Psoas muscle (tissue), 8 donors: ENCODE measurements at places on chromosomes 6 and 20. TPM values are rescaled to one million over a fixed set of nuclear protein-coding genes. Genes with fewer than 3 reads are reported as not detected.
A peak's percentile ranks its signal among the peaks of the same experiment; 100 is the strongest.

DNA sequence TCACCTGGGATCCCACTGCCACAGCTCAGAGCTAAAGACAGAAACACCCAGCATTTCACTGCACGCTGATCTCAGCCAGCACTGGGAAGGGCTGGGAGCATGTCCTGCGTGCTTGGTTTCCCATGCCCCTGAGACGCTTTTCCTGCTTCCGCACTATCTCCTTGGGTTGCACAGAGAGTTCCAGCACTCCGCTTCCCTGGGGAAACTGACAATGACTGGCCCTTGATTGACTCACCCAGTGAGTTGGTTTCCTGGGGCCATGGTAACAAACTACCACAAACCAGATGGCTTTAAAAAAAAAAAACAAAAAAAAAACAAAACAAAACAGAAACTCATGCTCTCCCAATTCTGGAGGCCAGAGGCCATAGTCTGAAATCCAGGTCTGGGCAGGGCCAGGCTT lies 14.8 kb upstream of the MAS1L start:
- no peak for DNase-seq

- no peak for DNase-seq
These were observed 483.4 kb upstream of the FLRT3 start for GRCh38 chr20:14820771-14821170.

DNA sequence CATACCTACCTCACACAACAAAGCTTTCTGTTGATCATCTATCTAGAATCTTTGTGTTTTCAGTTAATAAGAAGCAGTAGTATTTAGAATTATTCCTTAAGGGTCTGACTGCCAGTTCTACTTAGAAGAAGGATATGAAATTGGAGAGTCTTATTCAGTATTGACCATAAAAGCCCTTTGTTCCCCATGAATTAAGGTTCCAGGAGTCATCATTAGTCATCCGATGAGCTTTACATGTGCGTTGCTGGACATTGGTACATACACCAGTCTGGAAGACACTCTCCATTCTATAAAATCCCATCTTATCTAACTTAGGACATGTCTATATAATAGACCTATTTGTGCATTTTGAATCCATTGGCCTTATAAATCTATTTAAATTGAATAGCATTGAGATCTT lies 34.4 kb upstream of the RNF217 start:
- no peak for DNase-seq

DNA sequence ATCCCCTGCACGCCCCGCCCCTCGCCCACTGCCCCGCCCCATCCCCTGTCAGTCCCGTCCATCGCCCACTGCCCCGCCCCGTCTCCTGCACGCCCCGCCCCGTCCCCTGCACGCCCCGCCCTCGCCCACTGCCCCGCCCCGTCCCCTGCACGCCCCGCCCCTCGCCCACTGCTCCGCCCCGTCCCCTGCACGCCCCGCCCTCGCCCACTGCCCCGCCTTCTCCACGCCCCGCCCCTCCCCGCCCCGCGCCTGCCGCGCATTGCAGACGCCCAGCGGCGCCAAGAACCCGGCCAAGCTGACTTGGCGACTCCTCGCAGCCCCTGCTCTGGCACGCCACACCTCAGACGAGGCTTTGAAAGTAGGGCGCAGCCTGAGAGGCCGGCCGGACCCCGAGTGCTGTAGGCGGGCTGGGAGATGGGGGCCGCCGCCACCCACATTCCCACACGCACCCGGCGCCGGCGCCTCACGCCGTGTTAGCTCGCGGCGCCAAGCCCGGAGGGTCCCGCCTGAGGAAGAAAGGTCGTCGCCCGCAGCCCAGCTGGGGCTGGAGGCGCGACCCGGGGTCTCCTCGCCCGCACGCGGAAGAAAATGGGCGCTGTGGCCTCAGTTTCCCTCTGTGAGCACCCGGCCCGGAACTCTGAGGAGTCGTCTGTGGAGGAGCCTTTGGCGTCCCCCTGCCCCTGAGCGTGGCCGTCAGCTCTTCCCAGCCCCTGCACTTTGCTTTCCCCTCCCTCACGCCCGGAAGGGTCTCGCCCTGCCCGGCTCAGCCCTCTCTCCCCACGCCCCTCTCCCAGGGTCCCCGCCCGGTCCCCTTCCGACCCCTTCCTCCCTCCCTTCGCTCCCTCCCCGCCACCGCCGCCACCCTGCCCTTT lies at the start of gene RAD21L1:
TSS of gene RAD21L1 (plus strand) at position 262 of the 872 bp plus-strand sequence. CDS start 2,410 bp downstream, outside the sequence.
- peak; percentile 86 for DNase-seq

- no peak for DNase-seq
These were observed 142.0 kb downstream of the UST start for GRCh38 chr6:148888856-148889255.

GRCh38 chr20:17612287-17612991 lies 42.6 kb downstream of the DSTN start:
- peak; percentile 53 for DNase-seq

DNA sequence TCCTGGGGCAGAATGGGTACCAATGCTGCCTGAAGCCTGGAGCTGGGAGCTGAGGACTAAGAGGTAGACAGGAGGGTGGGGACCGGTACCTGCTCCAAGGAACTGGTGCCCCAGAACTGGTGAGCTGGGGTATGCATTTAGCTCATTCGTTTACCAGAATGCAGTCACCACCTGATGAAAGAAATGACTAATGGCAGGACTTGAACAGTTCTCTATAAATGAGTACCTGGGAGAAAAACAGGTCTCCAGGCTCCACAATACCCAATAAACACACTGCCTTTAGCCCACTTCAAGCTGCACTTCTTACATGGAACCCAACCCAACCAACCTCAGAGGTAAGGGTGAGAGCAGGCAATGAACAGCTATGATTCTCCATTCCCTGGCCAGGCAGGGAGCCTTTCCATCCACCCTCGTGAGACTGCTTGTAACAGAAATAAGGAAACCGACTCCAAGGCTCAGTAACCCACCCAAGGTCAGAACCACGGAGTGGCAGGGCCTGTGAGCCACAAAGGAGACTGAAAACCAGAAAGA lies 15.4 kb downstream of the FKBP1A start:
- DNase-seq, result no peak

- no peak for DNase-seq
These were observed 4.0 kb downstream of the DACT2 start for GRCh38 chr6:168315596-168315995.

GRCh38 chr20:47606983-47607613 lies 105.4 kb downstream of the NCOA3 start:
- no peak for DNase-seq

GRCh38 chr6:169388395-169389166 lies 134.9 kb upstream of the THBS2 start:
- no peak for DNase-seq

DNA sequence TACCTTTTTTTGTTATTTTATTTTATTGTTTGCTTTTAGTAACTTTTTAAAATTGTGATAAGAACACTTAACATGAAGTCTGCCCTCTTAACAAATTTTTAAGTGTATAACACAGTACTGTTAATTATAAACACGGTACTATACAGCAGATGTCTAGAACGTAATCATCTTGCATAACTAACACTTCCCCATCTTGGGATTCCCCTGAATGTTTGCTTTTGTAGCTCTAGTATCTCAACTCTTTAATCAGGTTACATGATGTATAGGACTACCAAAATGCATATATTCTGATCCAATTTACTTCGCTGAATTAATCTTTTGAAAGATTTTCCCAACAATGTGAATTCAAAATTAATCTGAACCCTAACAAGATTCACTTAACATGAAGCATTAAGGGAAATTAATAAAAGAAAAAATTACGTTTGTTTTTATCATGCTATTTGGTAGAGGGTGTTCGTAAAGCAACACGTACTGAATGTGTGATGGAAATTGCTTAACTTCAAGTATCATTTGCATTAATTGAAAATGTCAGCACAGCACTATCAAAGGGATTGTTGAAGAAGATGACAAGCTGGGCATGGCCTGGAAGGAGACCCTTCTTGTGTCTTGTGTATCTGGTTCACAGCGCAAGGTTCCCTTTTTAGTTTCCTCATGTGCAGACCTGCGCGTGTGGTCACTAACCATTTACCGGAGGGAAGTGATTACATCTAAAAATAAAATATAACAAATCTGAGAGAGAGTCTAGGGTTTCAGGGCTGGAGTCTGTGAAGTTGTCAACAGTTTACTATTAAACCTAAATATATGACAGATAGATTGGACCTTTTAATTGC lies 15.2 kb downstream of the COL19A1 start:
- no peak for DNase-seq

GRCh38 chr6:134442073-134442472 lies 124.2 kb upstream of the SGK1 start:
- no peak for DNase-seq

DNA sequence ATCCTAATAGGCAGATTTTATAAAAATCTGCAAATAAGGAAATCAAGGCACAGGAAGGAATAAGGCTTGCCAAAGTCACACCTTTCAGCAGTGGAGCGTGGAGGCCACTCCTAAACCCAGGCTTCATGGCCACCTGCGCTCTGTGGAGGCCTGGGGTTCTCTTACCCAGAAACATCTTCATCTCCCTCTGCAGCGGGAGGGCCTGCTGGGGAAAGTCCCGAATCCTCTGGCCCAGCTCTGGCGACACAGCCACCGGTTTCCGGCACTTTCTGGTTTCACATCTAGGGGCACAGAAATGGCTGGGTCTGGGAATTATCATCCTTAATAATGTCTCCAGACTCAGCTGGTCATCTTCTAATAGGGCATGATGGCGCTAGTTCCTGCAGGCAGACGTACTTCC lies 4.2 kb downstream of the TRIM10 start:
- no peak for DNase-seq

GRCh38 chr20:5687884-5688283 lies 62.3 kb upstream of the SHLD1 start:
- DNase-seq, result no peak

DNA sequence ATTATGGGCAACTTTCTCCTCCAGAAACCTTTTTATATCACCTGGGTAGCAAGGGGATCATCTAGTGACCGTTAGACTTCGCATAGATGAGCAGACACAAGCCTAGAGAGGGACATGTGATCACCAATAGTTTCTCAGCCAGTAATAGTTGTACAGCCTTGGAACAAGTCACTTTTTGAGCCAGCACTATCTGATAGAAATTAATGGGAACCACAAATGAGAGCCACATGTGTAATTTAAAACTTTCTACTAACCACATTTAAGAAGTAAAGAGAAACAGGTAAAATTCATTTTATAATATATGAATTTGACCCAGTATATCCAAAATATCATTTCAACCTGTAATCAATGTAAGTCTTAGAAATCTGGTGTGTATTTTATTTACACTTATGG lies 592 bp upstream of the CTNNBL1 start:
- DNase-seq, result no peak

DNA sequence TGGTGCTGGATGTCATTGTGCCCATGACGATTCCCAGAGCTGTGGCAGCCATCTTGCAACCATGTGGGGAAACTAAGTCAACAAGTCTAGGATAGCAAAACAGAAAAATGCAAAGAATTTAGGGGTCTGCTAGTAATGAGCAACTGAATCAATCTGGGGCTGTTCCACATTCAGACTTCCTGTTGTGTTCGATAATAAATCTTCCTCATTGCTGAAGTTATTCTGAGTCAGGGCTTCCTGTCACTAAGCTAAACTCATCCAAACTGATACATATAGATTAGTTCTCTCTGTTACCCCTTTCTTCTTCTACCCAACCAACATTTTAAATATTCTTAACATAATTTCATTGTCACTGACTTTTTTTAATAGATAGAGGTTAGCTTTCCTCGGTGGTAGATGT lies 205.9 kb downstream of the HACE1 start:
- DNase-seq, result no peak

- DNase-seq, result no peak
These were observed 32.5 kb upstream of the ZNF184 start for GRCh38 chr6:27505209-27506027.

GRCh38 chr6:65700561-65700960 lies 6.5 kb downstream of the EYS start:
- DNase-seq, result no peak

- no peak for DNase-seq
These were observed 907.5 kb downstream of the C6orf118 start for GRCh38 chr6:164401871-164402270.

DNA sequence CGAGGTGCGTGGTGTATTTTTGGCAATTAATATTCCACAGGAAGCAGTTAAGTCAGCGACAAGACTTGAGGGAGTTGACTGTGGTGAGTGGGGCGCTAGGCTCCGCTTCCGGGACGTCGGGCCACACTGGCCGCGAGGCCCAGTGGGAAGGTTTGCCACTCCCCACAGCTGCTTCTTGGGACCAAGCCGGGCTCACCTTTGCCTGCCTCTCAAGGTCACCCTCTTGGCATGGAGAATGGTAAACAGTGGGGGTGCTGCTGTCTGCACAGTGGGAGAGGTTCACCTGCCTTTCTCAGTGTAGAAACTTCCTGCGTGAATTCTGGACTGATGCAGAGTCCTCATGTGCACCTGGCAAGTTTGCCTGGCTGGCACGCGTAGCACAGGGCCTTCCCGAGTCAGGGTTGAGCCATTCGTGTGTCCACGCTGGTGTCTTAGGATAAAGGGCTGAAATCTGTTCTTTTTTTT lies 6.4 kb downstream of the OSBPL2 start:
- no peak for DNase-seq

GRCh38 chr20:8780915-8781314 lies 288.0 kb upstream of the PLCB4 start:
- no peak for DNase-seq

GRCh38 chr6:48048451-48049146 lies 62.4 kb downstream of the PTCHD4 start:
- no peak for DNase-seq

GRCh38 chr6:115712291-115712961 lies 348.3 kb downstream of the FRK start:
- DNase-seq, result no peak

- DNase-seq, result peak; percentile 22
These were observed 26.7 kb downstream of the SAYSD1 start for GRCh38 chr6:39088331-39088730.

DNA sequence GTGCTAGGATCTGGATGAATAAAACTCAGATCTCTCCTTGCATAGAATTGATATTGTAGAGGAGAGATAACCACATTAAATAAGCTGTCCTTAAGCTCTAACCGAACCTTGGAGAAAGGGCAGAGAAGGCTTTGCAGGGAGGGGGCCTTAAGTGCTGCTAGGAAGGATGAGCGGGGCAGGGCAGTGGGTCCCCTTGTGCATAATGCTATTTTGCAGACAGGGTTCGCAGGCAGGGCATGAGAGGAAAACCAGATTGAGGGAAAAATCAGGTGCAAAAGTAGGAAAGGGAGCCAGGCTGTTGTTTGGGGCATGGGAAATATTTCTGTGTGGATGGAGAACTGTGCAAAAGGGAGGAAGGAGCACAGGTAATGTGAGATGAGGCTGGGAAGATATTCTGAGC lies 383.0 kb upstream of the JARID2 start:
- DNase-seq, result no peak

- DNase-seq, result no peak
These were observed 94.2 kb downstream of the STXBP5 start for GRCh38 chr6:147298461-147298860.

- DNase-seq, result no peak
These were observed 234.7 kb downstream of the BTBD9 start for GRCh38 chr6:38404900-38405556.

- DNase-seq, result no peak
These were observed 1.1 kb upstream of the MBOAT1 start for GRCh38 chr6:20213271-20213798.

- DNase-seq, result no peak
These were observed 31.8 kb downstream of the ABRACL start for GRCh38 chr6:139060332-139060731.

BMP6 gene
- 3.4 TPM for polyA plus RNA-seq

HDGFL1 gene
- polyA plus RNA-seq, result not detected

PSORS1C1 gene
- polyA plus RNA-seq, result 0.17 TPM

GABRR1 gene
- 0.04 TPM for polyA plus RNA-seq

OXT gene
- polyA plus RNA-seq, result 0.17 TPM

BEND3 gene
- polyA plus RNA-seq, result 2.0 TPM

GSTA2 gene
- polyA plus RNA-seq, result not detected

ABHD16B gene
- 0.04 TPM for polyA plus RNA-seq

B3GAT2 gene
- 0.04 TPM for polyA plus RNA-seq

SOBP gene
- 24.4 TPM for polyA plus RNA-seq

XKR7 gene
- under 0.01 TPM for polyA plus RNA-seq

CCN5 gene
- polyA plus RNA-seq, result 14.8 TPM

BPIFB2 gene
- not detected for polyA plus RNA-seq

PRR18 gene
- 0.08 TPM for polyA plus RNA-seq
